ENCODE measurements at places on chromosomes 5 and 9. TPM values are rescaled to one million over a fixed set of nuclear protein-coding genes. Genes with fewer than 3 reads are reported as not detected.
A peak's percentile ranks its signal among the peaks of the same experiment; 100 is the strongest.

Gene CYLC2
- not detected for total RNA-seq

Gene FAM240B
- not detected for total RNA-seq

Gene SPATA9
- 1.3 TPM for total RNA-seq

Gene ANXA2R
- total RNA-seq, result 3.9 TPM

Gene DBH
- total RNA-seq, result not detected

Gene PITX1
- total RNA-seq, result 66.7 TPM

Gene STPG3
- not detected for total RNA-seq

Gene CARD6
- 8.7 TPM for total RNA-seq

Gene C5orf58
- total RNA-seq, result not detected

Gene PCDHGA4
- total RNA-seq, result 7.3 TPM

- no peak for DNase-seq
Observed at GRCh38 chr5:60809891-60810425, 34.1 kb downstream of the ELOVL7 start.

DNA sequence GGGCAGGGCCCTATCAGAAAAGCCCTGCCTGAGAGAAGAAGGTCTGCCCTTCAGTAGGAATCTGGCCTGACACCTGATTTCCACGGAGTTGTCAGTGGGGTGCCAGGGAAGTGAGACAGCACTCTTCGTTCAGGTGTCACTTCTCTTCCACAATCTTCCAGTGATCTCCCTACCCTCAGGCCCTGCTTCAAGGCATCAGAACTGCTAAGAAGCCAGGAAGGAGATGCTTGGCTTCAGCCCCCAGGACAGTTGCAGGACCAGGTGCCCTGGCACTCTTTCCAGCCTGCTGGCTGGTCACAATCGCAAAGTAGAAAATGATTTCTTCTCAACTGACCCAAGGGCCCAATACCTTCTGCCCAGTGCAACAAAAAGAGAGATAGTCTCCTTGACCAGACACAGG lies 50.3 kb downstream of the SPOCK1 start:
- no peak for DNase-seq

- DNase-seq, result no peak
Observed at GRCh38 chr5:132838516-132839282, 8.3 kb upstream of the SHROOM1 start.

GRCh38 chr5:35199886-35200285 lies 30.4 kb downstream of the PRLR start:
- DNase-seq, result no peak

GRCh38 chr9:75911390-75911789 lies 20.9 kb downstream of the PCSK5 start:
- DNase-seq, result no peak

DNA sequence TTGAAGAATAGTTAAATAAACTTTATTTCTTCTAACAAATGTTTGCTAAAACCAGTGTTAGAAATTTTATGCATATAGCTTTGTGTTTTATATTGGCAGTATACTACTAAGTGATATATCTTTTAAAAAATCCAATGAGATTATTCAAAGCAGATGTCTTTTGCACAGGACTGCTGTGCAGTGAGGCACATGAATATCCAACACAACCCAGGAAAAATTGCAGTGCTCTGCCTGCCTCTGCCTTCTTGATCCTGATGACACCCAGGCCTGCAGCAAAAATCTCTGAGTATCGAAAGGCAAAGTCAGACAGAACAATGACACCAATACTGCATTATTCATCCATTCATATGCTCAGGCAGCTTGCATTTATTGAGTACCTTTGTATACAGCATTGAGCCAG lies 1076.5 kb upstream of the ARRDC3 start:
- no peak for DNase-seq

DNA sequence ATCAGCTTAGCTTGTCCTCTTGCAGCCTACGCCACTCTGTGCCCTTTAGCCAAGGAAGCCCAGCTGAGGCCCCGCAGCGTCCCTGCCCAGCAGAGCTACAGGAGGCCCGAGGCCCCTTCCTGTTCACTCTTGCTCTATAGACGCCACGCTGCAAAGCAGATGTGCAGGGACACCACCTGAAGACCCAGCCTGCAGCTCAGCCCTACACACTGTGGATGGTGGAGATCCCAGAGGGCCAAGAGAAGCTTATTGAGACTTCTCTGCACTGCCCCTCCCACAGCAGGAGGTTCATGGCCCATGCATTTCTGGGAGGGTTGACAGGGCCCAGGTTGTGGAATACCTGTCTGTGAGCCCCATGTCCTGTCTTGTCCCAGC lies 33.6 kb downstream of the IRF1 start:
- DNase-seq, result no peak

DNA sequence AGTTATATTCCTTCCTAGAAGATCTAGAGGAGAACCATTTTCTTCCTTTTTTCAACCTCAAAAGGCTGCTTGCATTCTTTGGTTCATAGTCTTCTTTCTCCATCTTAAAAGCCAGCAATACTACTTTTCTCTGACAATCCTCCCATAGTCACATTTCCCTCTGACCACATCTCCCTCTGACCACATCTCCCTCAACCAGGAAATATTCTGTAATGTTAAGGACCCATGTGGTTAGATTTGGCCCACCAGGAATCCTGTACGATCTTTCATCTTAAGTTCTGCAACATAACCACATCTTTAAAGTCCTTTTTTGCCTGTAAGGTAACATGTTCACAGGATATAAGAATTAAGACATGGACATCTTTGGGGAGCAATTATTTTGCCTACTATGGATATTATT lies 179.4 kb upstream of the SPEF2 start:
- no peak for DNase-seq

DNA sequence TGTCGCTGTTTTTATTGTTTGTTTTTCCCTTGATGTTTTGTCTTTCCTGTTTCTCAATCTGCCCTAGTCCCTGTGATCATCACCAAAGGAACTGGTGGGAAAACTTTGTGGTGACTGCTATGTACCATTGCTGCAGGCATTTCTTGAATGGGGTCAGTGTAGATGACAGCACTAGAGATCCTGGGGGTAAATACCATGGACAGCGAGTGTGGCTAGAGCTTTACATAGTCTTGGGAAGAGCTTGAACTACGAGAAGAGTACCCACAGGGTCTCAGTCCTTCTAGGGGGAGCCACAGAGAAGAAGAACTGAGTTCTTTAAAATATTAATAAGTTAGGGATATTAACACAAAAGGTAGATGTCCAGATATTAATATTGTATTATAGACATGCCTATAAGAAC lies 138.8 kb downstream of the PAM start:
- peak; percentile 10 for DNase-seq

DNA sequence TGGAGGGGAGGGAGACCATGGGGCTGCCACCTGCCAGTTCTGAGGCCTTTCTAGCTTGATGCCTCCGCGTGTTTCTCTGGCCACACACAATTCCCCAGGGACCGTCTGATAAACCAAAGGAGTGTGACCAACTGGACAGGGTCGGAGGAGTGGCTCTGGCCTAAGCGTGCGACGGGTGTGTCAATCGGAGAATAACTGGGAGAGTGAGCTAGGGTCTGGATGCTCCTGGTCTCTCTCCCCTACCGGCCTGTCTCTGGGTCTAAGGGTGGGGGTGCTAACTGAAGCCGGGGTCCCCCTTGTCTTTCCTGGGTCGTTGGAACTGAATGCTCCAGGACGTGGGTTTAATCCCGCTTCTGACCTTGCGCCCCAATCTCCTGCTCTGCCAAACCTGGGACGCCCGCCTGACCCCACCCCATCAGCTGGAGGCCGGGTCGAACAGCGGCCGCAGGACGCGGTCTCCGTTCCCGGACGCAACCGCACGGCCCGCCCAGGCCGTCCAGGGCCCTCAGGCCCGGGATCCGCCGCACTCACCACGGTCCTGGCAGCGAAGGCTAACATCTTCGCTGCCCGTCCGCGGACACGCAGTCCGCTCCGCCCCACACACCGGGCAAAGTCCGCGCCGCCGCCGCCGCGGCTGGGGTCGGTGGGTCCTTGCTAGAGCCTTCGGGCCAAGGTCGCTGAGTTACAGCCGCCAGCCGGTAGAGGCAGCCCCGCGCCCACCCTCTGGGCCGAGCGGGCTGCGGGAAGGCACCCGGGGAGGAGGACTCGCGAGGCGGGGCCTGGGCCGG lies 447 bp downstream of the CRAT start:
- DNase-seq, result peak; percentile 23

- peak; percentile 10 for DNase-seq
Observed at GRCh38 chr9:74645007-74645639, 148.0 kb downstream of the RORB start.

- DNase-seq, result peak; percentile 97
Observed at GRCh38 chr5:122078116-122079110, at the start of gene LOX. Gene LOX, minus strand, starts transcription at chr5:122078259. Its CDS starts 274 bp downstream, at chr5:122077985.

GRCh38 chr5:114391321-114391720 lies 29.5 kb downstream of the KCNN2 start:
- DNase-seq, result no peak

GRCh38 chr5:14557791-14558415 lies 23.7 kb upstream of the OTULINL start:
- peak; percentile 87 for DNase-seq

DNA sequence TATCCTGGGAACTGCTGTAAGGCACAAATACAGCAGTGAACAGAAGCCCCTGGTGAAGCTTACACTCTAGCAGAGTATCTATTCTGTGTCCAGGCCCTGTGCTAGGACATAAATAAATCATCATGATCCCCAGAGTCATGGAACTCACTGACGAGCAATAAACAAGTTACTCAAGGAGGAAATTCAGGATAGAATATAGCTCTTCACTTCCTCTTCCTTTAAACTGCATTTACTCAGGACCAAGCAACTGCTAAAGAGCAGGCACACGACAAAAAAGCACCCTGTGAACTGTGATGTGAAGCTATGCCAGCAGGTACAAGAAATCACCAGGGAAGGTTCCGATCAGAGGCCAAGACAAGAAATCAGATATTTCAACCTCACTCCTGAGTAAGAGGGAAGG lies 47.8 kb upstream of the NR5A1 start:
- DNase-seq, result no peak

GRCh38 chr5:107869438-107870115 lies 198.8 kb upstream of the EFNA5 start:
- DNase-seq, result peak; percentile 42
